ENCODE measurements at places on chromosomes 5 and 9.

DNA sequence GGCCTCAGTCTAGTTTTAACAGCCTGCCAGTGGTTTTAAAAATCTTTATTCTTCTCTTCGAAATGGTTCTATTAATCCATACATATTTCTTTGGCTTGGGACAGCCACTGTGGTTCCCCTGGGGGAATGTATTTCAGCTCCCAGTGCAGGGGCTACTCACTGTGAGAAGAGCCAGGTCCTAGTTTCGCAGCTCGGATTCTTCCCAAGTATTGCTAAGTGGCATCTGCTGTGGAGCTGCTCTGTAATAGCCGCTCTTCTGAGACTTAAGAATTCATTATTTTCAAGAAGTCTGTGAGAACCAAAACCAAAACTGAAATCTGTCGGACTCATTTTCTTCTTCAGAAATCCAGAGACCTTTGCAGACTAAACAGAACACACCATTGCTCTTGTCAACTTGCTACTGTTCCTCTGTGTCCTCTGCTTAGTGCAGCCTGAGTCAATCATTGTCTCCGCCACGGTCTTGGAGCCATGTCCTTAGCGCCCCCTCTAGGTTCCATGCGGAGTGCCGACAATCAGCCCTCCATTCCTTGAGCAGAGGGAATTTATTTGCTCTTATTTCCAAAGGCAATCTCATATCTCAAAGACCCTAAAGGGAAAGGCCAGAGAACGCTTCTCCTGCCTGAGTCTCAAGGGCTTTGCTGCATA lies 478.2 kb downstream of the SPATA31D1 start:
- DNase-seq = no peak

- DNase-seq = no peak
Measured at GRCh38 chr9:1707291-1707690, 307.9 kb upstream of the SMARCA2 start.

DNA sequence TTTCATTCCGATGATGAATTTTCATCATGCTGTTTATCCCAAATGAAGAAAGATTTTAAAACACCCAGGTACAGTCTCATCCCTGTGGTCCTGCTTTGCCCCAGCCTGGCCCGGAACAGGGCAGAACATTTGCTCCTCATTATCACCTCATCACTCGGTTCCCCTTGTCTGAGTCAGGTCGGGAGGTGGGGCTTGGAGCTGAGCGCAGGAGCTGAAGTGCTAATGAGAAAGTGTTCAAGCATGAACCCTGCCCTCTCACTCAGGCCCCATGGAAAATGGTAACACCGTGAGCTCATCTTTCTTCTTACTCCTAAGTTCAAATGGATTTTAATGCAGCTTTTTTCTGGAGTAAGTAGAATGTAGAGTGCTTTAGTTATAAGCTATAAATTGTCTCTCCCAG lies 466.2 kb downstream of the KDM4C start:
- no peak for DNase-seq

GRCh38 chr5:180128671-180129261 lies 57.2 kb upstream of the RNF130 start:
- DNase-seq = no peak

DNA sequence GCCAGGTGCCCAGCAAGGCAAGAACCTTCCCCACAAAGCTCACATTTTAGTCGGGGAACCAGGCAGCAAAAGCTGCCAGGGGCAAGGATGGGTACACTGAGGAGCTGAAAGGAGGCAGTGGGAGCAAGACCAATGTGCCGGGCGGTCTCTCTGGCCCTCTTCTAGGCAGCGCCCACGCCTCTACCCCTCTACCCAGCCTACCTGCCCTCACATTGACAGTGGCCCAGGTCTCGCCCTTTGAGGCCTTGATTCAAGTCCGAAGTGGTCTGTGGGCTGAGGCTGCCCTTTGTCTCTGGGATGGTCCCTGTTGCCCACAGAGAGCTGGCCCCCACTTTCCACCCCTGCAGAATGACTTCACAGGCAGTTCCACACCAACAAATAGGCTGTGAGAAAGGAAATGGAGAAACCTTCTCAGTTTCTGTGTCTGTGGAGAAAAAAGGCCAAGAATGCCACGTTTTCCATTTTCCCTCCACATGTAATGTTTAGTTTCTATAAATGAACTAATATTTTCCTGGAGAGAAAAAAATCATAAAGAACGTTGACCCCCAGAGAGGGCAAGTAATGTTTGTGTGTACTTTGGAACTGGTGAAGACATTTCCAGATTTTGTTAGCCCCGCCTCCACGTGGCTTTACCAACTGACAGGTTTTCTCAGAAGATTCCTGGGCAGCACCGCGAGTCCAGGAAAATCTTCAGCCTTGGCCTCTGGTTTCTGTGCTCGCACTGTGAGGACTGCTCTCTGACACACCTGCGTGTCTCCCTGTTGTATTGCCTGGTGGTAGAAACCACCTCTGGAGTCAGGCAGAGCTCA lies 57.4 kb upstream of the ANGPTL2 start:
- DNase-seq = no peak

GRCh38 chr5:140633021-140633471 lies at the start of gene CD14:
Gene CD14, minus strand, starts transcription at chr5:140633175. Its CDS starts 104 bp downstream, at chr5:140633071.
- DNase-seq = no peak

DNA sequence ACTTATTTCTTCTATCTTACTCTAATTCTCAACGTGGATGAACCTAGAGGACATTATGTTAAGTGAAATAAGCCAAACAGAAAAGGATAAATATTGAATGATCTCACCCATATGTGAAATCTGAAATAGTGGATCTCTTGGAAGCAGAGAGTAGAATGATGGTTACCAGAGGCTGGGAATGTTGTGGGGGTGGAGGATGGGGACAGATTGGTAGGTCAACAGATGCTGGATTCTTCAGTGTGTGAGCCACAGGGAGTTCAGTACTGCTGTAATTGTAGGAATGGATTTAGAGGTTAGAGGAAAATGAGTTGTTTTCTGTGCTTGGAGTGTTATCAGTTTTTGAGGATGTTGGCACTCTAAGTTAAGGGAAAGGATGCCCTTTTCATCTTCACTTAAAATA lies 190.6 kb downstream of the FBXL7 start:
- no peak for DNase-seq

DNA sequence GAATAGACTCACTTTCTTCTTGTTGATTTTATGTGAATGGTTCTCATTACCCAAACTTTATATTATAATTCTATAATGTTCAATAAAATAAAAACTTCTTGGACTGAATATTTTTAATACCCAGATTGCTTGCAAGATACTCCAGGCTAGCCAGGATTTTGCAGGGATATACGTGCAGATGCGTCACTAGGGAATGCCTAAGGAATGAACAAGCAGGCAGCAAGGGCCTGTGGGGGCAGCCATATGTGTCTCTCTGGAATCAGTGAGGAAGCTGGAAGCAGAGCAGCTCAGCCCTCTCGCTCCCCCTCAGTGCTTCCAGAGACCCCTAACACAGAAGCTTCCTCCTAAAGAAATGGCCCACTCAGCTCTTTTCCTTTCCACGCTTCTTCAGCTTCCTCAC lies 457.4 kb downstream of the CCDC171 start:
- no peak for DNase-seq
